ENCODE measurements at places on chromosomes 4 and X.

DNA sequence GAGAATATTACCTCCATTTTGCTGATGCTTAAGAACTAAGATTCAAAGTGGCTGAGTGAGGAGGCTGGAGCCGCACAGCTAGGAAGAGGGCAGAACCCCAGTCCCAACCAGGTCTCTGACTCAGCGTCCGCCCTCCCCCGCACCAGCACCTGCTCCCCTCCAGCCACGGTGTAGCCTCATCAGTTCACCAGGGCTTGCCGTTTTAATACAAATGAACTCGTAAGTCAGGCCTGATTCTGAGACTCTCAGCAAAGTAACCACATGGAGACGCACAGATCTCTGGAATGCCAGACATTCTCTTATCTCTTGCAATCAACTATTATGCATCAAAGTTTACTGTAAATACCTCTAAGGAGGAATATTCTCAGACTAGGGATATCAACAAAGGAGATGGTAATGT lies 52.4 kb downstream of the ENPP6 start:
- no peak for DNase-seq

DNA sequence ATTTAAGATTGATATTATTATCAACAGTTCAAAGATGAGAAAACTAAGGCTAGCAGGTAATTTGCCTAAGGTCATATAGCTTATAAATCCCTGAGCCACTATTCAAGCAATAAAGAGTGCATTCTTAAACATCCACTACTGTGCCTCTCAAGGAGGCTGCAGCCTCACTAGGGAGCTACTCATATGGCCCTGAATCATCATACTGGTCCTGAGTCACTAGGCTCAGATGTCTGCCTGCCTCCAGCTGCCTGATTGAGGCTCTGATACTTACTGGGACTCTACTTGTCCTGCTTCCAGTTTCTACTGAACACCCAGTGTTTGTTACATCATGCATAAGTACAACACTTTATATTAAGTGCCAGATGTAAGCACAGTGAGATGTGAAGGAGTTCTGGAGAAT lies 110.7 kb downstream of the AASDH start:
- DNase-seq, result no peak

- DNase-seq, result no peak
Observed at GRCh38 chr4:80948995-80949394, 81.5 kb upstream of the BMP3 start.

DNA sequence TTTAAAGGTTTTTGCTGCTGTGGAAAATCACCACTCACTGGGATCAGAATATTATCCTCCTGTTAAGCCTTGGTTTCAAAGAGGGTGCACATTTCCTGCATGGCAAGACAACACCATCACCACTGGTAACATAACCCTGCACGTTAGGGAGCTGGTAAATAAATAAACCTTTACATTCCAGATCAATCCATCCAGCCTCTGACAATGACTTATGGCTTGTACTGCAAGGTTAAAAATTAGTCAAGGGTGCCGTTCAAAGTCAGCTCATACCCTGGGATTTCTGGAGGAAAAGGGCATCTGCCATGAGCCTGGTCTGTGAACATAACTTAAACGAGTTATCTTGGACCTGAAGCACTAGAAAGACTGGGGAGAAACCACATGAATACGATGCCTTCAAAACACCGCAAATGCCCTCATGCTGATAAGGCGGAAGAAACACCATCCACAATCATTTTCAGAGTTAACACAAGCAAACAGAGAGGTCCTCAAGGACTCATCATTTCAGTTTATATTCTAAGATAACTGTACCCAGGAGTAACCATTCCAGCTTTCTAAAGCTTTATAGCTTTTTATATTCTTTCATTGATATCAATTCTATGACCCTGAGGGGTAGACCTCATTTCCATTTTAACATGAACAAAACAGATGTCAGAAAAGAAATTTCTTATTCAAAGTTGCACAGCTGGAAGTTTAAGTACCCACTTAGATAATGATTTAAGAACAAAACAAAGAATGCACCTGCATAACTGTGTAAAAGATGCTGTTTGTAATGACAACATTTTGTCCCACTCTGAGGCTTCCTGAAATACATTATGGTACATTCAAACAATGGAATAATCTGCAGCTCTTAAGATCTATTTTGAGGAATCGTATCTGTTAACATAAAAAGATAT lies 103.1 kb downstream of the NPNT start:
- DNase-seq, result no peak

DNA sequence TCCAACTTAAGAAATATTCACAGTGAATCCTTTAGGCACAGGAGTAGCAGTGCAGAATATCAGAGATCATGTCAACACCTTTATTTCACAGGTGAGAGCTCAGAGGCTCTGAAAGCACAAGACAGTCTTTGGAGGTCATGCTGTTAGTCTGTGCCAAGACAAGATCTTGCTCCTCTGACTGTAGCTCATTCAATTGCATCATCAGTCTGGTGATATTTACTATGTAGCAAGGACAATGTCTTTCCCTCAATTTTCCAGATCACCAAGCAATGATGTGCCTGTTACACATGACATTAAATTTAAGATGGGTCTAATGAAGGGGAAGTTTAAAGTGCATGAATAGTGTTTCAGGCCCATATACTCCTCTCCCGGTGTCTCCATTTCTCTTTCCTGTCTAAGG lies 277.5 kb downstream of the IL15 start:
- no peak for DNase-seq

- DNase-seq, result no peak
Observed at GRCh38 chrX:39381422-39381821, 580.2 kb downstream of the MID1IP1 start.

All from CD4-positive, alpha-beta T cell treated with Interleukin-12 subunit alpha and Interleukin-12 subunit beta, for 1 hour (primary cell).